ENCODE measurements at places on chromosomes 5 and 9.

DNA sequence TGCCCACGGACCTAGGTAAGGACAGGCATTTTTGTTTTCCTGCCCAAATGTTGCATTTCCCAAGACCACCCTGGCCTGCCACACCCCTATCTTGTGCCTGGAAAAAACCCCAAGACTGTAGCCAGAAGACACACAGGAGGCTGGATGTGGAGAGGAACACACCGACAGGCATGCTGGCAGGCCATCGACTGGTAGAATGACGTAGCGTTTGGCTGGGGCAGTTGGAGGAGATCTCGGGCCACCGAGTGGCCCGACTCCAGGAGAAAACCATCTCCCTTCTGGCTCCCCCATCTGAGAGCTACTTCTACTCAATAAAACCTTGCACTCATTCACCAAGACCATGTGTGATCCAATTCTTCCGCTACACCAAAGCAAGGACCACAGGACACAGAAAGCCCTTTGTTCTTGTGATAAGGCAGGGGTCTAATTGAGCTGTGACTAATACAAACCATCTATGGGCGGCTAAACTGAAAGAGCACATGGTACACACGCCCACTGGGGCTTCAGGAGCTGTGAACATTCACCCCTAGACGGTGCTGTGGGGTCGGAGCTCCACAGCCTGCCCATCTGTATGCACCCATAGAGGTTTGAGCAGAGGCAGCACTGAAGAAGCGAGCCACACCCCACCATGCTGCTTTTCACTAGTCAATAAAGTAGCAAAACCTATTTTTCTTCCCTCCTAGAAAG is 38.9 kb upstream of the N4BP3 start:
- DNase-seq, result no peak

- DNase-seq, result no peak
Observed at GRCh38 chr9:108331596-108331995, 524.2 kb downstream of the ACTL7B start.

- DNase-seq, result no peak
Observed at GRCh38 chr5:166786889-166787288, 1504.6 kb upstream of the WWC1 start.

DNA sequence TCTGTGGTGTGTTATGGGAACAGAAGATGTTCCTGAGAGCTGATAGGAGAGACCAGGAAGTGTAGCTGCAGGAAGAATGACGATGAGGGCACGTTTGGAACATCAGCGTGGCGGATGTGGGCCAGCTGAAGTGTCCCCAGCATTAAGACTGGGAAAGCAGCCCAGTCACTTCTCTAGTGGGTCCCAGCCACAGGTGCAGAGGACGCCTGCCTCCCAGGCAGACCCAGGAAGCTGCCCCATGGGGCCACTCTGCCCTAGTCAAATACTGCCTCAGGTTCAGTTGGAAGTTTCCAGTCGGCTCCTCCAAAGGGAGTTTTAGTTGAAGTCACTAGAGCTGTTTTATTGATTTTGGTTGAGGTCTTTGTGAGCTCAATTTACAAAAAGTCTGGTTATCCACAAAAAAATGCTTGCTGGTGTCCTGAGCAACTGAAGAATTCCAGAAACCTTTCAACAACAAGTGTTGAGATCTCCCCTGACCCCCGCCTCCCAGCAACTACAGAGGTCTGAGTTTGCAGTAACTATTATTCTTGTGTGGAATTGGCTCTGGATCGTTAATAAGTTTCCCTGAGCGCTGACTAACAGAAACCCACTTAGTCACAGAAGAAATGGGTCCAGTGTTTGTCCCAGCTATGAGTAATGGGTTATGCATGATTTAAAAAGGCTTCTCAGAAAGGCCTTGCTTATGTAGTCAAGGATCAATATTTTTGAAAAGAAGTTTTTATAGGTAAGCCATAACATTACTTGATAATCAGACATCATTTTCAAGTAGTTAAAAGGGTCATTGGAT is 294.1 kb downstream of the FANCC start:
- no peak for DNase-seq

- no peak for DNase-seq
Observed at GRCh38 chr9:89801742-89802670, 197.2 kb downstream of the GADD45G start.

- no peak for DNase-seq
Observed at GRCh38 chr9:125749951-125750626, 2.9 kb downstream of the PBX3 start.

GRCh38 chr9:10354591-10354990 is 258.2 kb downstream of the PTPRD start:
- no peak for DNase-seq

- DNase-seq, result no peak
Observed at GRCh38 chr9:89052470-89053097, 61.3 kb downstream of the S1PR3 start.

- no peak for DNase-seq
Observed at GRCh38 chr5:86968301-86968753, 299.4 kb upstream of the RASA1 start.

- DNase-seq, result no peak
Observed at GRCh38 chr9:72984991-72985390, 32.1 kb upstream of the ALDH1A1 start.

DNA sequence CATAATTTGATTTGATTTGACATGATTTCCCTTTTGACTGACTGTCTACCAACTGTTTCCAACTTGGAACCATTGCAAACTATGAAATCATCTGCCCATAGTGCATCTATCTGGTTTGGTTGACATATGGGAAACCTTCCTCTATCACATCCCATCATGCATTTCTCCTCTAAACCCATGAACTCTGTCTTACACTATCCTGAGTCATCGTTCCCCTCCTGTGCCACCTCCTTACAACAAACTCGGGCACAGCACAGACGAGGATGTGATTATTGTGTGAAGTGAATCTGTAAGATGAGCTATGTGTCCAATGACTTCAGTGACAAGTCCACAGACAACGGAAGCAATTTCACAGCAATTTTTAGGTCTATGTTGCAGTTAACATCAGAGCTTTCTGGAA is 126.1 kb downstream of the NPR3 start:
- DNase-seq, result no peak

DNA sequence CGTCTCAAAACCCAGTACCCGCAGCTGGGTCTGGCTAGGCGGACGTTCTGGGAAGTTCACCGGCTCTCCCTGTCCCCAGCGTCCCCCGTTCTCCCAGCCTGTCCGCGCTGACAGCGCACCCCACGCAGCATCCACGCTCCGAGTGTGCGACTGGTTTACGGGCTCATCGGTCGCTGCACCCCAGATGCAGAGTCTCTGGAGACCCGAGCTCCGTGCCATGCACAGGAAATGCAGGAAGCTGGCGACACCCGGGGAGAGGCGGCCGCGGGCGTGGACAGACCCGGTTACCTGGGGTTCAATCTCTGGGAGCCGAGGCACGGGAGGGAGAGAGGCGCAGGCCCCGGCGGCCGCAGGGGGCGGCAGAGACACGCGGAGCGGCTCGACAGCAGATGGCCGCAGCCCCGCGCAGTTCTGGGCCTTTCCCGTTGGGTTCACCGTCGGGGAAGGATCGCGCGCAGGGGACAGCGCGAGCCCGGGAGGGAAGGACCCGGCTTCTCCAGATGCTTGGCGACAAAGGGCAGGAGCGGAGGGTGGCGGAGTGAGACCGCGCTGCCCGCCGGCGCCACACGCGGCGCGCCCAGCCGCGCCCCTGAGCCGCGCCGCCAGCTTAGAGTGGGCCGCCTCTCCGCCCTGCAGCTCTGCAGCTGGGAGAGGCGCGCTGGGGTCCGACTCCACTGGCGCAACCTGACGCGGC is 558 bp downstream of the SHROOM1 start:
- peak; percentile 92 for DNase-seq

DNA sequence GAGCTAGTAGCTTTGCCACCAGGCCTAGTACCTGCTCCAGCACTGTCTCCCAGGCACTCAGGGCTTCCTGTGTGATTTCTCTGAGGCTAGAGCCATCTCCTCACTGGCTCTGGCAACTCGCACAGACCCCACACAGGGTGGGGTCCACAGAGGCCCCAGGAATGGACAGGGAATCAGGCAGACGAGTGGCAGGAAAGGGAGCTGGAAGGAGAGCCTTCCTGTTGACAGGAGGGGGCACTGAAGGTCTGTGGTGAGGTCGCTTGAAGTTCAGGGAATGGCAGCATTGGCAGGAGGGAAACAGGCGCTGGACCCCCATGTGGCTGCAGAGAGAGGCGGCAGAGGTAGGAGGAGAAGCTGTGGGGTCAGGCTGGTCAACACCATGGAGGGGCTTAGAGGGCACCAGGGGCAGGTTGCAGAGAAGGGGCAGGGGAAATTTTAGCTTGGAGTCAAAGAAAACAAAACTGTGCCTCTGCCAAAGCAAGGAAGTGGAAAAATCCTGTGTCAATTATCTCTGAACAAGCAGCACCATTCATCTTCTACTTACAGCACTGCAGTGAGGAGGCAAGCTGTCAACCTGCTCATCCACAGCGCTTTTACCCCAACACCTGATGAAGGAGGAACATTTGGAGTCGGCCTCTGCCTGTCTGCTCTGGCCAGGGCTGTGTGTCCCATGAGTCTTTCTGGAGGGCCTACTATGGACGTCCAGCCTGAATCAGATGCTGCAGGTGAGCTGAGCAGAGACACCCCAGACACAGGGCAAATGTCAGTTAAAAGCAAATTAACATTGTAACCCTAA is 270.2 kb downstream of the FSTL4 start:
- DNase-seq, result no peak

- DNase-seq, result no peak
Observed at GRCh38 chr5:135534609-135535419, 950 bp downstream of the NEUROG1 start.

GRCh38 chr9:99633265-99633664 is 188.4 kb upstream of the NR4A3 start:
- DNase-seq, result no peak

DNA sequence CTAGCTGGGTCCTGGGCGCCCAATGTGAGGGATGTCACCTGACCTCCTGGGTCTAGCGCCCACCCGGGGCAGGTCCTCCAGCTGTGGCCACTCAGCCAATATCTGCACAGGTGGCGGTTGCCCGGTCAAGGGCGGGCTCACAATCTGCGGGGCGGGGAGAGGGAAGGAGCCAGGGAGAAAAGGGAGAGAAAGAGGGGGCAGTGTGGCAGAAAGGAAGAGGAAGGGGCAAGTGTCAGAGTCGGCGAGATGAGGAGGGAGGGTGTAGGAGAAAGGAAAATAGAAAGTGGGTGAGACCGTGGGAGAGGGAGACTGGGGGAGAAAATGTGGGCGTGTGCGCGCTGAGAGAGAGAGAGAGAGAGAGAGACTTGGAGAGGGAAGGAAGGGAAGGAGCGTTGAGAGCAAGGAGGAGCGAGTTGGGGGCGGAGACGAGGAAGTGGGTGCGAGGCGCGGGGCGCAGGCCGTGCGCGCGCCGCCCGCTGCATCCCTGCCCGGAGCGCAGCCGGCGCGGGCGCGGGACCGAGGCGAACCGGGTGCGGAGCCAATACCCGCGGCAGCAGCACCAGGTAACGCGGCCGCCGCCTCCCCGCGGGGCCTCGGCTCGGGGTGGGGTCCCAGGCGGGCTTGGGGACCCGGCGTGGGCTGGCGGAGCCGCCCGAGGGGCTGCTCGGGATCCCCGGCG is at the start of gene HRH2:
Gene HRH2, plus strand, starts transcription at position 479 of the 679 bp plus-strand sequence. CDS start 25,163 bp downstream, outside the sequence.
- DNase-seq, result no peak

DNA sequence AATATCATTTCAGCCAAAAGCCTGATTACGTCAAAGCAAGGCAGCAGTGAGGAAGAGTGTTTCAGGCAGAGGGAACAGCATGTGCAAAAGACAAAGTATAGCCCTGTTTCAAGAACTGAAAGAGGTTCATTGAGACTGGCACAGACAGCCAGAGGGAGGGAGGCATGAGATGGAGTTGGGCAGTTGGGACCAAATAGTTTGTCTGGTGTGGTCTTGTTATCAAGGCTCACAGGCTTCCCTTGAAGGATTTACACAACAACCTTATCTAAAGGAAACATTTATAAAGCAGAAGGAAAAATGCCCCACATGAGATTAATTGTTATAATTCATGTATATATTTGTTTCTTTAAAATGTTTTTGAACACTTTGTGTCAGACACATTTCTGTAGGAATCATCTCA is 253.3 kb downstream of the DMAC1 start:
- no peak for DNase-seq

GRCh38 chr9:134437403-134438194 is 111.3 kb downstream of the RXRA start:
- DNase-seq, result no peak

DNA sequence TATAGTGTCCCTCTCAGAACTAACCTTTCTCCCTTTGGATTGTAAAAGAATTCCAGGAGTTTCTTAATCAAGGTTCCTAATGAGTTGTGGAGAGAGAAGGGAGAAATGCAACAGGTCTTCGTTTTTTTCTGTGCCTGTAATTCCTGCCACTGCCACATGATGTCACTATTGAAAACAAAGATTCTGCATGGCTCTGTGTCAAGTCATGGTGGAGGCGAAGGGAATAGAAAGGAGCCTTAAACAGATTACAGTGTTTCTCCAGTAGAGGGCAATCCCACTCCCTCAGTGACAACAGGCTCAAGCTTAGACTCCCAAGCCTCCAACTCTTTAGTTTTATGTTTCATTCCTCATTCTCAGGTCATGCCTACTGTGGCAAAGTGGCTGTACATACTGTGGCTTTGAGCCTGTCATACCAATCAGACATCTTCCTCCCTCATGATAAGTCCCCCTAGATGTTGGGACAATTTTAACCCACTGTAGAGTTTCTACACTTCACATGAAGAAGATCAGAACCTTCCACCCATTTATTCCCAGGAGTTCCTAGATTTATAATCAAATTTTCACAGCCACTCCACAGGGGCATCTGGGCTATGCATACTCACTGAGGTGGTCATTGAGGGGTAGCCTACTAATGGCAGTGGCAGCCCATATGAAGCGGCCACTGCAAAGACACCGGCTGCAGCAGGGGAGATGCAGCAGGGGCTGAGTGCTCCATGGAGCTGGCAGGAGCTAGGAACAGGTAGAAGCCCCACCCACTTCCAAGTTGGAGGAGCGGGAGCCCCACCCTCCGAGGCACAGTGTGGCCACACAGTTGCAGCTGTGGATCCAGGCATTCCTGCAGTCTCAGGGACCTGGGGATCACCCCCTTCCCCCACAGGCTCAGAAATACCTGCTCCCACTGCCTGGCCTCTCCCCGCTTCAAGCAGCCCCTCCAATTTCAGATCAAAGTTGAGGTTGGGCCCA is 97.4 kb upstream of the TRIM32 start:
- DNase-seq, result peak; percentile 22

GRCh38 chr9:4741365-4742089 is 525 bp upstream of the AK3 start:
- no peak for DNase-seq

- DNase-seq, result no peak
Observed at GRCh38 chr5:35032356-35032755, 15.4 kb downstream of the AGXT2 start.

GRCh38 chr5:126339215-126339805 is 83.9 kb upstream of the GRAMD2B start:
- peak; percentile 18 for DNase-seq

- DNase-seq, result peak; percentile 57
Observed at GRCh38 chr9:136808075-136808805, 492 bp downstream of the RABL6 start.

- no peak for DNase-seq
Observed at GRCh38 chr5:32584646-32585045, 711 bp upstream of the SUB1 start.

DNA sequence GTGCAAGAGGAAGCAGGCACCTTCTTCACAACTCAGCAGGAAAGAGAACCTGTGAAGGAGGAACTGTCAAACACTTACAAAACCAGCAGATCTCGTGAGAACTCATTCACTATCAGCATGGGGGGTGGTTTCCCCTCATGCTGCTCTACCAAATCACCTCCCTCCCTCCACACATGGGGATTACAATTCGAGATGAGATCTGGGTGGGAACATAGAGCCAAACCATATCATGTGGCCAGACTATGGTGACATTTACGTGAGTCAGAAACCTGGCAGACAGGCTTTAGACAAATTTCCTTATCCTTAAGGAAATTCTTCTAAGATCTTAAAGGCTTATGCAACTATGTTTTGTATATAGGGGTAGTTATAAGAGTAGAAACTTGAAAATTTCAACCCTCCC is 8.7 kb upstream of the AOPEP start:
- no peak for DNase-seq
